ENCODE measurements at places on chromosomes 5 and 9.

DNA sequence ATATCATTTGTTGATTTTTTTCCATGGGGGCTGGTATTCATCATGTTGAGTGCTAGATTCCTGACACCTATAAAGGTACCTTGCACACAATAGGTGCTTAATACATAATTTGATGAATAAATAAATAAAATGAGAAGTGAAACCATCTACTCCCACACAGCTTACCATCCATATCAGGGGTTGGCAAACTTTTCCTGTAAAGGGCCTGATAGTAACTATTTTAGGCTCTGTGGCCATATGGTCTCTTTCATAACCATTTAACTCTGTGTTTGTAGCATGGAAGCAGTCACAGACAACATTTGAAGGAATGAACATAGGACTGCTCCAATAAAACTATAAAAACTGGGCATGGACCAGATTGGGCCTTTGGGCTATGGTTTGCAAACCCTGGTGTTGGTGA lies 100.3 kb downstream of the GCNT1 start:
- DNase-seq = no peak

GRCh38 chr5:90562341-90562740 lies 3.7 kb downstream of the ADGRV1 start:
- DNase-seq = no peak

- DNase-seq = no peak
Measured at GRCh38 chr9:36029765-36030528, 6.8 kb upstream of the RECK start.

DNA sequence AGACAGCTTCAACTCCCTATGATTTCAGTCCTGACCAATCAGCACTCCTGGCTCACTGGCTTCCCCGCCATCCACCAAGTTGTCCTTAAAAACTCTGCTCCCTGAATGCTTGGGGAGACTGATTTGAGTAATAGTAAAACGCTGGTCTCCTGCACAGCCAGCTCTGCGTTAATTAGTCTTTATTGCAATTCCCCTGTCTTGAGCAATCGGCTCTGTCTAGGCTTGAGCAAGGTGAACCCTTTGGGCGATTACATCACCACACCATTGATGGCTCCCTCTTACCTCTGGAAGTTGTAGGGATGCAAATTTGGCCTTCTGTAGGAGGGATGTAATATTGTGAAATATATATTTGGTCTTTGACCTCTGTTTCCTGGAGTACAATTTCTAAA lies 2.9 kb upstream of the SLC23A1 start:
- DNase-seq = no peak

GRCh38 chr5:50887889-50888633 lies 221.6 kb downstream of the PARP8 start:
- peak; percentile 22 for DNase-seq

DNA sequence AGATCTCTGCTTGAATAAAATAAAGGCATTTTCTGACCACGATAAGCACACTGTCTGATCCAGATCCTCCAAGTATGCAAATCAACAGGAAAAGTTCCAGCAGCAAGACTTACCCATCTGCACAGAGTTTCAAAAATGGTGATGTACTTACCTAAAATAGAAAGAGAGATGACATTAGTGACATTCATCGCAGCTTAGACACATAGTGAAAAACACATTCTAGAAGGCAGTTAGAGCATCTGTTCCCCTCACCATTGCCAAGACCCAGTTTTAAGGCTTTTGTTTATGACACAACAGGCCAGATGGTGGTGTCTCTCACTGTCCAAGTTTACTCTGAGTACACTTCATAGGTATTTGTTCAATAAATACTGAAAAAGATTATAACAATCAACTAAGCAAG lies 207.7 kb downstream of the PDE4D start:
- no peak for DNase-seq

DNA sequence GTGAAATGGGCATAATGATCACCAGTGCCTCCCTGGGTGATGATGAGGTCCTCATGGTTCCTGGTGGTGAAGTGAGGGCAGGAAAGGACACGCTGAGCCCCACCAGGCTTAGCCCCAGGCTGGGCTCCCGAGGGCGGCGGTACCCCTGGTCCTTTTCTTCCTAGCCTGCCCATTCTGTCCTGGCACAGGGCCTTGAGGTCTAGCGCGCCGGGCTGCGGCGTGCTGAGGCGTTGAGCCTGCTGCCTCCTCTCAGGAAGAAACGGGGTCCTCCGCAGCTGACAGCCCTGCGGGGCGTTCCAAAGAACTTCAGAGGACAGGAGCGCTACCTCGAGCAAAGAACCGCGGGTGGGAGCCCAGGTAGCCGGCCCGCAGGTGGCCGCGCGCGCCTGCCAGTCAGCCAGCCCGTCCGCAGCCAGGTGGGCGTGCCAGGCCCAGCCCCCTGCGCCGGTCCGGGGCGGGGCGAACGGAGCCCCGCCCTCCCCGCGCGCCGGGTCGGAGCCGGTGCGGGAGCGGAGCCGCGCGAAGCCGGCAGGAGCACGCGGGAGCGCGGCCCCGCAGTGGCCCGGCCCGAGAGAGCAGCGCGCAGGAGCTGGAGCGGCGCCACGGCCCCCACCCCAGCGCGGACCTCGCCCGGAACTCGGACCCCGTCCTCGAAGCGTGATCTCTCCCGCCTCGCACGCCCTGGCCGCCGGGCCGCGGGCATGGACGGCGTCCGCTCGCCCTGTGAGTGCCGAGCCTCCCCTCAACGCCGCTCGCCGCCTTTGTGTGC lies at the start of gene WNK2:
WNK2 (plus strand) TSS at position 477 of the 769 bp plus-strand sequence. CDS start 791 bp downstream, outside the sequence.
- no peak for DNase-seq

GRCh38 chr5:51047369-51047768 lies 335.9 kb upstream of the ISL1 start:
- no peak for DNase-seq

GRCh38 chr5:73417303-73418034 lies 31.1 kb downstream of the FOXD1 start:
- DNase-seq = no peak
